ENCODE measurements at places on chromosomes 11 and 22.

- DNase-seq = no peak
Observed at GRCh38 chr11:13303668-13304649, 26.4 kb downstream of the BMAL1 start.

DNA sequence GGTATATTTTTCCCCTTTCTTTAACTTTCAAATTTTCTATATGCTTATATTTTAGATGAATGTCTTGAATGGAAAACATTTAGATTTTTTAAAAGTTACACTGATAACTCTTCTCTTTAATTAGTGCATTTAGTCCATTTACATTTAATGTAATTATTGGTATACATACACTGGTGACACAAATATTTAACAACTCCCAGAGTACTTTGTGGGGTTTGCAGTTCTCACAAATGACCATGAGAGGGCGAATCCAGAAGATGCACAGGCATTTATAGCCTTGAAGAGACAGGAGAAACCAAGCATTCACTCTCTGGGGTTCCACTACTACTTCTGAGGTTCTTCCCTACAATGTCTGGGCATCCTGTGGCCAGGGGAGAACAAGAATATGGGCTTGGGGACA, 125.1 kb downstream of the TIMP3 start:
- no peak for DNase-seq

GRCh38 chr22:41636467-41636866, 15.4 kb downstream of the XRCC6 start:
- no peak for DNase-seq

DNA sequence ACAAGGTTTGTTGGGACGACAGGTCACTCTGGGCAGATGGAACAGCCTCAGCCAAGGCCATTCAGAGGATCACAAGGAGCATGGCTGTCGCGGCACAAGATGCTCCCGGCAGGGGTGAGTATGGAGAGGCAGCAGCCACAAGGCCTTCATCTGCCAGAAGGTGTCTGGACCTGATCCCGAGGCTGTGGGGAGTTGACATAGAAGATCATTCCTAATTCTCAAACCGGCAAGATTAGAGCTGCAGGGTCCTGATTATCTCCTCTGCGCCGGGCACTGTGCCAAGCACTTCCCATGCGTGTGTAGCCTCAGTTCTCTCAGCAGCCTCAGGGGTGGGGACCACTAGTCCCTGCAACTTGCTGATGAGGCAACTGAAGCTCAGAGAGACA, 32.3 kb upstream of the RFPL3 start:
- DNase-seq = no peak

DNA sequence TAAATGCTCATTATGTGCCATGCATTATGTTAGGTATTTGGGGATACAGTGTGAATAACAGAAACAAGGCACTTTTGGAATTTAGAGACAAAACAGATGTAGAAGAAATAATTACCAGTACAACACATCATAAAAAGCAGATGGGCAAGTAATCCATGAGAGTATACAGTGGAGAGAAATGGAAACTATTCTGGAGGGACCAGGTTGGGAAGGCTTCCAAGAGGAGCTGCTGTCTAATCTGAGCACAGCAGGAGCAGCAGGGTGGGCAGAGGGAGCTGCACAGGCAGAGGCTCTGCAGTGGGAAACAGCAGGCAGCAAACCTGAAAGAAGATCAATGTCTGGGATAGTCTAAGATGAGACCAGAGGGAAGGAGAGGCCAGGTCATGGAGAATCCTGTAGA, 268.7 kb upstream of the CCDC90B start:
- no peak for DNase-seq

DNA sequence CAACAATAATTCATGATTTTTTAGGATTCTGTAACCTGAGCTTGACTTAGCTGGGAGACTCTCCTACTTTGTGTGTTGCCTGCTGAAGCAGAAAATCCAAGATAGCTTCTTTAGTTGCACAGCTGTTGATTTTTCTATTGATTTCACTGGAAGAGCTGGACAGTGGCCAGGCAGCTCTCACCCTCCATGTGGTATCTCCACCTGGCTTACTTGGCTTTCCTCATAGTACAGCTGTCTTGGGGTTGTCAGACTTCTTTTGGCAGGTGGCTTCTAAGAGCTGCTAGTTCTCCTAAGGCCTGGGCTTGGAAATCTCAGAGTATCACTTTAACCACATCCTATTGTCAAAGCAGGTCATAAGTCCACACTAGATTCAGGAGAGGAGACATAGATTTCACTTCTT, 130.8 kb upstream of the SPON1 start:
- no peak for DNase-seq

DNA sequence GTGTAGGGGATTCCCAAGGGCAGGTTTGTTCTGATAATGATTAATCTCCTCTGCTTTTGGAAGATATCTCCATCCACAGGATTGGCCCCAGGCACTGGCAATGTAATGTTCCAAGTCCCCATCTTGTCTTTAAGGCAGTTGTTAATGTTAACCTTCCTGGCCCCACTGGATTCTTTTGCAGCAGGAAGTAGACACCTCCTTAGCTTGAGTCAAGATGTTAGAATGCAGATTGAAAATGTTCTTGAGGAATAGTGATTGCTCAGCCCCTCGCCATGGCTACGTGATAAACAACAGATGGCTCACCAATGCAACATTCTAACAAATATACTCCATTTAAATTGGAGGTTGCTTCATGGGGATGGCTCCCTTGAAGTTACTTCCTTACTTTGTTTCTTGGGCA, 7.3 kb downstream of the HEPHL1 start:
- DNase-seq = no peak

- DNase-seq = no peak
Observed at GRCh38 chr11:63761188-63761587, 7.4 kb downstream of the ZFTA start.

DNA sequence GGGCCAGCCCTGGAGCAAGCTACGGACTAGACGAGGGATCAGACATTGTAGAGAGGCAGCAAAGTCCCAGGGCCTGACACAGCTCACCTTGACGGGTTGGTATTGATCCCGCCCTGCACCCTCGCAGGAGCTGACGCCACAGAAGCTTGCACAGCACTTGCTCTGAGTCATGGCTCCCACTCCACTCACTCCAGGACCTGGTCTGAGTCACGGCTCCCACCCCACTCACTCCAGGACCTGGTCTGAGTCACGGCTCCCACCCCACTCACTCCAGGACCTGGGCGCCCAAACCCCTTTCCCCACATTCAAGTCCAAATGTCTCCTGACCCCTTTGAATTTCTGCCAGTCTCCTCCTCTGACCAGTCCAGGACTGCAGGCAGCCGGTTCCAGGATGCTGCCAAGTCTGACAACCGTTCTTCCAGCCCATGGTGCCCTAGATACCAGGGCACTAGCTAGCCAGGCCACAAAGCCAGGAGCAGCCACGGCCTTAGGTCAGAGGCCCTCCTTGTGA, 6.0 kb upstream of the PNPLA5 start:
- no peak for DNase-seq

DNA sequence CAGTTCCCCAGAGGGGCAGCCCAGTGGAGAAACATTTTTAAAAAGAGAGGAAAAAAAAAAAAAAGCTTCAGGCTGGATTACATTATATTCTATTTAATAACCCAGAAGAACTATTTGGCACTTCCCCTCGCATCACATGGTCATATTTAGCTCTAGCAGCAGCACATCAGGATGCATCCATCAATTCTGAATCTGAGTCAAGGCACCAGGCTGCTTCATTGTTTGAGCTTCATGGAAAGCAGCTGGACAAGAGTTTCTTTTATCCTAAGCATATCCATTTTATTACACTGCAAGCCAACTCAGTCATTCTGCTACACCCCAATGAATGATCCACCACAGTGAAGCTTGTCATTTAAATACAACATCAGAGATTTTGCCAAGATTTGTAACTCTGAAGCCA, 10.0 kb downstream of the SPTY2D1 start:
- DNase-seq = no peak

DNA sequence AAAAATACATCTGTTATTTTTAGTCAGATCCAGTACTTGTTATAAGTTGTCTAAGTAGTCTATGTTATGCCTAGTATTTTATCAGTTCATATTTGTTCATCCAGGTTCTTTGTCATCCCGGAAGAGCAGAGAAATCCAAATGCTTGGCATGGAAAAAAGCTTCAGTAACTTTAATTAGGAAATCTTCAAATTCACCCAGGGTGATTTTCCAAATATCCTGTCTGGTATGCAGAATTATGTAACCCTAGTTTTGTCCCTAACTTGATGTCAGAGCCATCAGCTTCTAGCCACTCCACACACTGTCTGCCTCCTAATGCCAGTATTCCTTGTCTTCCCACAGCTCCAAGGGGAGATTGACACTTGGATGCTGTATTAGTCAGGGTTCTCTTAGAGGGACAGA, 216.2 kb downstream of the ARHGAP42 start:
- DNase-seq = no peak

DNA sequence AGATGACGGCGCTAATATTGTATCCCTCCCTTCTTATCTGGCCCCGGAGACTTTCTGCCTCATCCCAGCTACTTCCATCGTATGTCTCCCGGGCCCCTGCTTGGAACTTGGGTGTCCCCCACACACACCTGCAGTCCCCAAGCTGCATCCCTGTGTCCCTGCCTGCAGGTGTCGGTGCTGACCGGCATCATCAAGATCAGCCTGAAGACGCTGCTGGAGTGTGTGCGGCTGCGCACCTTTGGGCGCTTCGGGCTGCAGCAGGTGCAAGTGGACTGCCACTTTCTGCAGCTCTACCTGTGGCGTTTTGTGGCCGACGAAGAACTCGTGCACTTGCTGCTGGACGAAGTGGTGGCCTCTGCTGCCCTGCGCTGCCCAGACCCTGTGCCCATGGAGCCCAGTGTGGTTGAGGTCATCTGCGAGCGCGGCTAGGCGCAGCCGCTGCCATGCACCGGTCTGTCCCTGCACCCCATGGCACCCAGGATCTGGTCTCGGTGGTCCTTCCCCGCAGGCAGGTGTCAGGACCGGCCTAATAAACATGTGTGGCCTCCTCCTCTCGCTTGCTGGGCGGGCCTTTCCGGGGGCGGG, 421 bp upstream of the TM7SF2 start:
- DNase-seq = no peak

DNA sequence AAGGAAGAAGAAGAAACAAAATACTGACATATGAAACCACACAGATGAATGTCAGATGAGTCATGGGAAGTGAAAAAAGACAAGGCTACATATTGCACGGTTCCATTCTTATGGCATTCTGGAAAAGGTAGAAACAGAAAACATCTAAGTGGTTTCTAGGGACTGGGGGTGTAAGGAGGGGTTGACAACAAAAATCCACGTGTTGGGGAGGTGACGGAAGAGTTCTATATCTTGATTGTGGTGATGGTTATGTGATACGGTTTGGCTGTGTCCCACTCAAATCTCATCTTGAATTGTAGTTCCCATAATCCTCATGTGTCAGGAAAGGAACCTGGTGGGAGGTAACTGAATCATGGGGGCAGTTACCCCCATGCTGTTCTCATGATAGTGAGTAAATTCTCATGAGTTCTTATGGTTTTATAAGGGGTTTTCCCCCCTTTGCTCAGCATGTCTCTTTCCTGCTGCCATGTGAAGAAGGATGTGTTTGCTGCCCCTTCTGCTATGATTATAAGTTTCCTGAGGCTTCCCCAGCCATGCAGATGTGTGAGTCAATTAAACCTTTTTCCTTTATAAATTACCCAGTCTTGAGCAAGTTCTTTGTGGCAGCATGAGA, 6.4 kb upstream of the ARFGAP3 start:
- DNase-seq = no peak

DNA sequence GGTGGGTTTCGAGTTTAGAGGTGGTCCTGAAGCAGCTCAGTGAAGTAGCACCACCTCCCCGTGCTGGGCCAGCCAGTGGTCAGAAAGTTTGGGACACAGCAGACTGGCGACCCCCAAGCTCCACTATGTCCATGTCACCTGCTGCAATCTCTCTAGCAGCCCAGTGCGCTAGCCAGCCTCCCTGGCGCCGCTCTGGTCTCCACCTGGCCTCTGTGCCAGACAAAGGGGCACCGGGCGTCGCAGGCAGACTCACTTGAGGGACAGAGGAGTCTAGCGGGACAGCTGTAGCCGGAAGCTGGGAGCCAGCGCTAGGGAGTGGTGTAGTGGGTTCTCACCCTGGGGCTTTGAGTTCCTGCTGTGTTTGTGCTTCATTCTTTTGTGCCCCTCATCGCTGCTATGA, 25.5 kb downstream of the MYBPC3 start:
- no peak for DNase-seq

DNA sequence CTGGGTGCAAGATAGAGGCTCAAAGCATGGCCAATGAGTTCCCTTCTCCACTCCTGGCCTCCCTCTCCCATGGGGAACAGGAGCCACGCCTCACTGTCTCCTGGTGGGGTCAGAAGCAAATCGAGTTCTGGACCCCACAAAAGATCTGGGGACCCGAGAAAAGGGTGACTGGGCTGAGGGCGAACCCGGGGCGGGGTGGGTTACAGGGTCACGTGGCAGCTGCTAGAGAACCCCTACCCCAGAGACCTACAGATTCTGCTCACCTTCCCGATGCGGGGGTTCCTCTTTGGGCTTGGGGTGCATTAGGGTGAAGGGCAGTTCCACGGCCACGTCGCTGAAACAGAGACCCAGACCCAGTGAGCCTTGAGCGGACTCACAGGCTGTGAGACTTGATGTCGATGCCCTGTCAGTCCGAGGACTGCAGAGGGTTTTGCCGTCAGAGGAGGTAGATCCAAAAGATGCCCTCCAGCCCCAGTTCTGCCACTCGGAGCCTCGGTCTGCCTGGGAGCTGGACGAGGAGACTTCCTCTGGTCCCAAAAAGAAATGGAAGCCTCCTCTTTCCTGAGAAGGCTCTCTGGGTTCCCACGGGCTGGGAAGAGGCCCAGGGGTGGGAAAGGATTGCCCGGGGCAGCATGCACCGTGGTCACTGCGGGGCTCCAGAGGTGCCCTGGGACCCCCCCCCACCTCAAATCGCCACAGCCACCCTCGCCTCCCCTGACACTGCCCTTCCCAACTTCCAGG, 28.2 kb downstream of the TPBGL start:
- DNase-seq = no peak

- no peak for DNase-seq
Observed at GRCh38 chr22:33542722-33543121, 377.6 kb downstream of the LARGE1 start.

DNA sequence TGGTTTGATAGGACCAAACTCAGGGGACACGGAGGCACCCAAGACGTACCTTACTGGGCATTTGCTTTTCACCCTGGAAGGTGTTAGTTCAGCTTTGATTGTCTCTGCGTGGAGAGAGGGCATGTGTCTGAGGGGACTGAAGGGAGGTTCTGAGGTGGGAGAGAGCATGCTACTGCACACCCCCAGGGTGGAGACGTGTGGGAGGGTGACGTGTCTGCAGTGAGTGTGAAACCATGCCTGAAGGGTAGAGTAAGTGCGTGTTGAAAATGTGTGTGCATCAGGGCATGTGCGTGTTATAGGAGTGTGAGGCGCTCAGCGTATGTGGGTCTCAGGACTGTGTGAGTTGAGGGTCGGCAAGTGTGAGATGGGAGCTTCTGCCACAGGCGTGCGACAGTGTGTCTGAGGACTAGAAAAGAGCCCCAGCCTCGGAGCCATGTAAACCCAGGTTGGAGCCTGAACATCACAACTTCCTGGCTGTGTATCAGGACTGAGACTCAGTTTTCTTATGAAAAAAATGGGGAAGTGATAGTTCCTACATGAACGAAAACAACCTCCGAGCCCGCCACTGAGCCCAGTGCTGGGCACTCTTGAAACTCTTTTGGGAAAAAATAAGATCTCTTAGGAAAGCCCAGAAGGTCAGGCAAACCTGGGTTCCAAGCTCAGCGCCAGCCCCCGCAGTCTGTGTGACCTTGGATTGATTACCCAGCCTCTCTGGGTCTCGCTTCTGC, 11.8 kb upstream of the KCNJ11 start:
- DNase-seq = no peak

All from stimulated activated CD4-positive, alpha-beta T cell treated with anti-CD3 and anti-CD28 coated beads, Interleukin-15, amount 100 ng/mL, for 1 hour (primary cell).